Endodermal cell (in vitro differentiated cells): ENCODE measurements at places on chromosomes 2 and 18.
A peak's percentile ranks its signal among the peaks of the same experiment; 100 is the strongest.

DNA sequence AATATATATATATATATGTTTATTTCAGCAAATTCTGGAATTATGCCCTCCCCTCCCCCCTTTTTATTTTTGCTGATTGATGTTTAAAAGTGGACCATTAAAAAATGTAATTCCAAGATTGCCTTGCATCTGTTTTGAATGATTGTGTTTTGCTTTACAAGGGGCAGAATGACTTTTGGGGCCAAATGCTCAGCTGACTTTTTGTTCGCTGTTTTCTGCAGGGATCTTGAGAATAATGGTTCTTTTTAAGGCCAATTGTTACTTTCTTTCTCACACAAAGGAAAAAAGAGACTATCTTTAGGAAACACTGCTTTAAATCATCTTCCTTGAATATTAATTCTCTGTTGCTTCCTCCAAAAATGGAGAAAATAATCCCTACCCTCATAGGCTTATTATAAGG lies 95.9 kb downstream of the FMNL2 start:
- no peak overlapping the region for H3K27ac ChIP-seq
- DNase-seq = no peak
- no peaks in the 10 kb centered on the region for H3K27me3 ChIP-seq
- H3K4me1 ChIP-seq = peaks cover 9% of the 10 kb centered on the region
- no peak overlapping the region for H3K4me3 ChIP-seq

- H3K27ac ChIP-seq = no peak overlapping the region
- H3K4me3 ChIP-seq = peak overlapping the region; percentile 39
- H3K36me3 ChIP-seq = no peaks in the 10 kb centered on the region
- H3K4me1 ChIP-seq = peaks cover 3% of the 10 kb centered on the region
- no peak for DNase-seq
These were observed 317.1 kb upstream of the SPRED2 start for GRCh38 chr2:65749545-65749944.

GRCh38 chr2:168614172-168615018 lies 158.3 kb downstream of the CERS6 start:
- no peaks in the 10 kb centered on the region for H3K4me1 ChIP-seq
- no peak overlapping the region for H3K27ac ChIP-seq
- peak; percentile 64 for DNase-seq
- H3K4me3 ChIP-seq = no peak overlapping the region
- H3K27me3 ChIP-seq = no peaks in the 10 kb centered on the region

DNA sequence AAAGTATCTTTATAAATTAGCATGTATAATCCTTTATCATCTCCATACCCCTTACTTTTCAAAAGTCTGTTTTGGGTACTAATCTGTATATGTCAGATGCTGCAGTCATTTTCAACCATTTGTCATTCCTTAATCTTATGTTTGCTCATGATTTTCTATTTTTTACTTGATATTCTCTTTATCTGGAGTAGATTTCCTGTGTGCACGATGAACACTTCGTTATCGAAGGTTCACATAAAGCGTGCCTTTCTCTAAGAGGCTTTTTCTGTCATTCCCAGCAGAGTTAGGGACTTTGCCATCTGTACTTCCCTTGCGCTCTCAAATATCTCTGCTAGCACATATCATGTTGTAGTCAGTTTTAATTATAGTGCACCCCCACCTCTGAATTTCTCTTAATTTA lies 123.2 kb downstream of the BIRC6 start:
- no peak overlapping the region for H3K27ac ChIP-seq
- no peak for DNase-seq
- no peak overlapping the region for H3K4me3 ChIP-seq
- no peaks in the 10 kb centered on the region for H3K27me3 ChIP-seq

DNA sequence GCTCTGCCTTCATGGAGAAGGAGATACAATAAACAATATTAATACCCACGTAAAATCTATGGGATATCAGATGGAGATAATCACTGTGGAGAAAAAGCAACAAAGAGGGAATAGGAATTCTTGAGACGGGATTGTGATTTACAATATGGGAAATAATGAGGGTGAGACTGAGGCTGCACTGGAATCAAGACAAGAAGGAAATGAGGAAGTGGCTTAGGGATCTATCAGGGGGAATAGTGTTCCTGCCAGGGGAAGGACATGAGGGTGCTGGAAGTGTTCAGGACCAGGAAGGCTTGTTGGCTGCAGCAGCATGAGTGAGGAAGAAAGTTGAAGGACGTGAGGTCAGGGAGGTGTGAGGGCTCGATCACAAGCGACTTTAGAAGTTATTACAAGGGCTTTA lies 182.4 kb downstream of the DYSF start:
- DNase-seq = no peak
- H3K4me3 ChIP-seq = no peak overlapping the region
- no peaks in the 10 kb centered on the region for H3K4me1 ChIP-seq

DNA sequence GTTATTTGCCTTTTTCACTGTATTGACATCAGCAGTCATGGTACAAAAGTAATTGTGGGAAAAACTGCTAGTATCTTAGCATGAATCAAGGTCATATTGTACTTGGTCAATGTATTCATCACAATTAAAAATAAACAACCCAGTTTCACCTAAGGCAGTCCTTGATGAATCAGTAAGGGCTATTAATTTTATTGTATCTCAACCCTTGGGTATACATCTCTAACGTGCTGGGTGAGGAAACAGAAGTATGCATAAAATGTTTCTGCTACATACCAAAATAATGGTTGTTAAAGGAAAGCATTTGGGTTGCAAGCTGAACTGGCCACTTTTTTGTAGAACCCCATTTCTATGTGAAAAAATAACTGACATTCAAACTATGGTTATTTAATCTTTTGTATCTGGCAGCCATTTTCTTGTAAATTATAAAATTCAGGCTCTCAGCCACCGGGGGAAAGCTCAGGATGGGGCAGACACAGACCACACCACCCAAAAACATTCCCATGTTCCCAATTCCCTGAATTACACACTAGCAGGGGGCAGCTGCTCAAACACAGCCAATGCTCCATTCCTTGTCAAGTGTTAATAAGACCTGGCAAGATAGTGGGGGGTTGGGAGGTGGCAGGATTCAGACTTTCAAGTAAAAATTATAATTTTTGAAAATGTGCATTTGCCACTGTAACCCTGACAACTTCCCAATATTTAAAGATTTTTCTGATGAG lies 49.3 kb downstream of the OLA1 start:
- H3K4me1 ChIP-seq = peaks cover 10% of the 10 kb centered on the region
- peaks cover 3% of the 10 kb centered on the region for H3K36me3 ChIP-seq
- H3K27me3 ChIP-seq = no peaks in the 10 kb centered on the region

- H3K4me1 ChIP-seq = no peaks in the 10 kb centered on the region
- DNase-seq = peak; percentile 87
- peaks cover 6% of the 10 kb centered on the region for H3K27me3 ChIP-seq
- no peaks in the 10 kb centered on the region for H3K36me3 ChIP-seq
- H3K4me3 ChIP-seq = no peak overlapping the region
- H3K27ac ChIP-seq = no peak overlapping the region
These were observed 177.5 kb downstream of the GFPT1 start for GRCh38 chr2:69209482-69209881.

- no peak for DNase-seq
- no peaks in the 10 kb centered on the region for H3K27me3 ChIP-seq
- peak overlapping the region; percentile 66 for H3K4me3 ChIP-seq
- H3K27ac ChIP-seq = peak overlapping the region; percentile 66
These were observed 48.8 kb downstream of the SH3BP4 start for GRCh38 chr2:235000426-235001236.

GRCh38 chr2:71798266-71799012 lies 345.1 kb downstream of the DYSF start:
- H3K36me3 ChIP-seq = no peaks in the 10 kb centered on the region
- no peaks in the 10 kb centered on the region for H3K4me1 ChIP-seq
- peak; percentile 92 for DNase-seq
- no peak overlapping the region for H3K27ac ChIP-seq
- peaks cover 6% of the 10 kb centered on the region for H3K27me3 ChIP-seq

GRCh38 chr2:137770166-137770565 lies 194.1 kb upstream of the HNMT start:
- H3K4me3 ChIP-seq = no peak overlapping the region
- no peaks in the 10 kb centered on the region for H3K27me3 ChIP-seq
- no peaks in the 10 kb centered on the region for H3K36me3 ChIP-seq
- no peak for DNase-seq

GRCh38 chr18:5600378-5601071 lies 56.7 kb upstream of the EPB41L3 start:
- no peak for DNase-seq
- H3K4me3 ChIP-seq = no peak overlapping the region
- H3K27me3 ChIP-seq = no peaks in the 10 kb centered on the region
- peaks cover 4% of the 10 kb centered on the region for H3K4me1 ChIP-seq
- H3K27ac ChIP-seq = no peak overlapping the region
- no peaks in the 10 kb centered on the region for H3K36me3 ChIP-seq

DNA sequence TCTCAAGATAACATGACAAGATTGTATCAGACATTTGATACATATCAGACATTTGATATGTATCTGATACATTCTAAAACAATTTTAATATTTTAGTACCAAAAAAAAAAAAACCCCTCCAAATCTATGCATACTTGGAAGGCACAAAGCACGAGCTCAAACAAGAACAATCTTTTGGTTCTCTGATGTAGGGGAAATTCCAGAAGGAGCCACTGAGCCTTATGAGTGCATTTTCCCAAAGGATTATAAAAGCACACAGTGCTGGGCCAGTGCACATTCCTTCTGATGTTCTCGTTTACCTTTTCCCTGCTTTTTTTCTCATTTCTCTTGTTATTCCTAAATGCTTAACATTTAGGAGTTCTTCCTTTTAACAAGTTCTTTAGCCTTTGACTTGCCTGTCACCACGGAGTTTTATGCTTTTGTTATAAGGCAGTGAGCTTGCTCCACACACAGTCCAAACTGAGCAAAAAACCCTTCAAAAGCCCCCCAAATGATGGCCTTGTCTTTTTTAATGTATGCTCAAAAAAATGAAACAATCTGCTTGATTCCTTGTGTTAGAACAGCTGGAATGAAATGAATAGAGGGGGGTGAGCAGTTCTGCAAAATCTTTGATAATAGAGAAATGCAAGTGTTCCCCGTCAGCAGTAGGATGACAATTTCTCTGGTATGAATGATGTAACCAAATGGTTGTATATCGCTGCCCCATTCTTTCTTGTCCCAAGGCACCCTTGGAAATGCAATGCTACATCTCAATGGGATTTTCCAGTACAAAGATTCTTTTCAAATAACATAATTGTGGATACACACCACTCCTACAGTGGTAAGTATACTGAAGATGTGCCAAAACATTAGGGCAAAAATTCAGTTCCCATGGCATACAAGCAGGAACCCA lies 597.2 kb upstream of the ZEB2 start:
- no peak overlapping the region for H3K27ac ChIP-seq
- no peak overlapping the region for H3K4me3 ChIP-seq

DNA sequence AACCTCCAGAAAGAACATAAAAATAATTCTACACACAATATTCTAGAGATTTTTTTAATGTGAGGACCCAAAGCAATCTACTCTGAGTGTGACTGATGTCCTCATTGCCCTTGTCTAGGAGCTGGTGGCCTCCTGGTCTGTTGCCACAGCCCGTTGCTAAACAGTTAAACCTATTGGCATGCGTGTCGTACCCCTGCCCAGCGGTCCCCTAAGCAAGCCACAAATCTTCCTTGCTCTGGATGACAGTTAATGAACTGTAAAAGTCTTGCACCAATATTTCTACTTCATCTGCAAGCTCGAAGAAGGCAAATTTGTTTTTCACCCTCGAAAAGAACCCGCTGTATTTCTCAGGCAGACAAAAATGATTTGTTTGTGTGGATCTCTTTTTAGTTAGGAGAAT lies 489.1 kb upstream of the MEX3C start:
- H3K27ac ChIP-seq = no peak overlapping the region
- H3K4me3 ChIP-seq = no peak overlapping the region
- no peaks in the 10 kb centered on the region for H3K4me1 ChIP-seq
- no peaks in the 10 kb centered on the region for H3K36me3 ChIP-seq
- H3K27me3 ChIP-seq = no peaks in the 10 kb centered on the region
- no peak for DNase-seq

DNA sequence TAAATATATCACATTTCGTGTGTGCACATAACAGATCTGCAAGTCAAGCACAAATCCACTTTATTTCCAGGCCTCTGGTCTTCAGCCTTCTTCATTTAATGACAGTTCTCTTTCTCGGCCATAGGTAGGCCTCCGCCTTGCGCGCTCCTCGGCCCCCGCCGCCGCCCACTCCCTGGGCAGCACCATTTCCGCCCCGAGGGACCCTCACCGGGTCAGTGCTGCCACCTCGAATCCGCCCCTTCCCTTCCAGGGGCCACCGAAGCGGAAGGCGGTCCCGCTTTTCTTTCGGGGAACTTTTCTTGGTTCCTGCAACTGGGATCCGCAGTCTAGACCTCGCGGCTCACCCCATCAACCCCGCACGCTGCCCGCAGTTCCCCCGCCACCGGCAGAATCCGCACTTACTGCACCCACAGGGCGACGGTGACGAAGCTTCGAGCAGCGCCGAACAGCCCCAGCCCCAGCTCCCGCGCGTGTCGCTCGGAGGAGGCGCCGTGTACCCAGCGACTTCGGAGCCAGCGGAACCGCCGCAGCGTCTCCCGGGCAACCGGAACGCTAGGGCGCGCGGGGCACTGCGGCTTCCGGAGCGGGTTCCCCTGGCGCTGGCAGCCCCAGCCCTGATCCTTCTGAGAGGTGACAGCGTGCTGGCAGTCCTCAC lies at the start of gene CDKL4:
Gene CDKL4, minus strand, starts transcription at position 502 of the 655 bp plus-strand sequence.
- DNase-seq = no peak
- no peaks in the 10 kb centered on the region for H3K4me1 ChIP-seq
- H3K27ac ChIP-seq = no peak within 1 kb of the TSS

- H3K4me3 ChIP-seq = peak overlapping the region; percentile 71
- no peaks in the 10 kb centered on the region for H3K36me3 ChIP-seq
- peak overlapping the region; percentile 81 for H3K27ac ChIP-seq
- H3K27me3 ChIP-seq = no peaks in the 10 kb centered on the region
These were observed 241.3 kb downstream of the MREG start for GRCh38 chr2:215772003-215772402.

DNA sequence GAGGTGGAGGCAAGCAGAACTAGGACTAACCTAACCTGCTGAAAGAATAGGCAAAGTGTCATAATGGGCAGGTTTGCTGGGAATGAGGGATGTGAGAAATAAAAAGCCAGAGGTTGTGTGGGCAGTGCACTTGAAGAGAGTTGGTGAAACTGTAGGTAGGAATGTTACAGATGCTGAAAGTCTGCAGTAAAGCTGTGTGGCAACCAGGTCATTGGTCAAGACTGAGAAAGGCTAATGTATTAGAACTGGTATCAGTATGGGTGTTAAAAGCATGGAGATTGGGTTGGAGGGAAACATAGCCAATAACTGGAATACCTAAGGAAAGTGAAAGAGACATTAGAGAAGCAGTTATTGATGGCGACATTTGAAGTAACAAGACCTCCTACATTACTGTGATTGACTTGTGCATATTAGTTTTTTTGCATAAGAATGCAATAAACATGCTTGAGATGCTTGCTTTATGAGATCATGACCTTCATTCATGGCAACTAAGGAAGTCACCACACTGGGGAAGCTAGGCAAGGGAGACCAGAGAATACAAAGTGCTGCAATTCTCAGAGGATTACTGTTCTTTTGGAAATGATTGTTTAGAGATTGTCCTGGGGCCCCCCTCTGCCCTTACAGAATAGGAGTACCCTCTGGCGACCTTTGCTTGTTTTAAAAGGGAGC lies 11.8 kb downstream of the GULP1 start:
- no peak overlapping the region for H3K4me3 ChIP-seq
- no peaks in the 10 kb centered on the region for H3K27me3 ChIP-seq
- peak; percentile 82 for DNase-seq
- no peaks in the 10 kb centered on the region for H3K36me3 ChIP-seq

- H3K36me3 ChIP-seq = no peaks in the 10 kb centered on the region
- no peak overlapping the region for H3K4me3 ChIP-seq
- H3K4me1 ChIP-seq = peaks cover 7% of the 10 kb centered on the region
- no peak overlapping the region for H3K27ac ChIP-seq
These were observed 69.1 kb upstream of the GRB14 start for GRCh38 chr2:164690361-164690760.

- H3K4me3 ChIP-seq = no peak overlapping the region
- H3K4me1 ChIP-seq = no peaks in the 10 kb centered on the region
- H3K27ac ChIP-seq = no peak overlapping the region
- DNase-seq = no peak
- peaks cover 43% of the 10 kb centered on the region for H3K36me3 ChIP-seq
These were observed 125.0 kb upstream of the WDSUB1 start for GRCh38 chr2:159411460-159411859.
